Kidney (tissue), 22 donors: ENCODE measurements at places on chromosomes 3 and 15. TPM values are rescaled to one million over a fixed set of nuclear protein-coding genes. Genes with fewer than 3 reads are reported as not detected.

DNA sequence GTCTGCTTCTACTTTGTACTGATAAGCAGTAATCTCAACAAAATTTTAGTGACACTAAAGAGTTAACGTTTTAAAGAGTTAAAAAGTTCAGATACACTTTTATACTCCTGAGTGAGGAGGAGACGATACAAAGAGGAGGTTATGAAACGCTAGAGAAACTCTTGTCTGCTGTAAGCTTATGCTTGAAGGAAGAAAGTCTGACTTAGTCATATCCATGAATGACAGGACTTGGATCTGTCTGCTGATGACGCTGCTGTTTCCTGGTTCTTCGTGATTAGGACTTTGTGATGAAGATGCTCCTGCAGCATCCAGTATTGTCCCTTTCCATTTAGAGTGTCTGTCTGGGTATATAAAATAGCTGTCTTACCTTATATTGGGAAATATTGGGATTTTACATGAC, 15.8 kb downstream of the TCF12 start:
- no peak for DNase-seq

GRCh38 chr3:135199137-135199536, 404.1 kb downstream of the EPHB1 start:
- no peak for DNase-seq

GRCh38 chr3:69389520-69390248, 3.8 kb upstream of the FRMD4B start:
- DNase-seq: no peak

DNA sequence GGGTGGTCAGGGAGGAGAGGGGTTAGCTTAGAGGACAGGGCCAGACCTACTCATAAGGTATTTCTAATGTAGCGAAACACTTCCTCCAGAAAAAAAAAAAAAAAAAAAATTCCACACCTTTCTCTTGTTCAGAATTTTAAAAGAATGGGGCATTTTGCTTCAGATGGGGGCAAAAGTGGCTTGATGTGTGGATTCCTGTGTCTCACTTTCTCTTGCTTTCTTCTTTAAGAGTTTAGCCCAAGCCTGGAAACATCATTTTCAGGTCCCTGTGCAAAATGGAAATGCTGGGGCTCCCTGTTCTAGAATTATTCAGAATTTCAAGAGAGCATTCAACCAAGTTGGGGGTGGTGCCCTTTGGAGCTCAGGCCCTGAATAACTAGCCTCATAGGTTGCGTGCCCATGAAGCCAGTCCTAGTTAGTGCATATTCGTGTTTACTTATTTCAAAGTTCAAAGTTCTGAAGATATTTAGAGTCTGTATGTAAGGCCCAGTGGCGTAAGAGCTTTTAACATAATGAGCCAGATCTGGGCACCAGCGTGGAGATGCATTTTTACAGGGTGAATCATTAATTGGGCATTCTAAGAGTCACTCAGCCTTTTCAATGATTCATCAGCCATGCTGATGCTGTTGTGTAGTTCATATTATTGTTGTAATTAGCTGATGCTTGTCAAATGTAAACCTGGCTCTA, 104.5 kb downstream of the RPLP1 start:
- DNase-seq: peak; percentile 92

DNA sequence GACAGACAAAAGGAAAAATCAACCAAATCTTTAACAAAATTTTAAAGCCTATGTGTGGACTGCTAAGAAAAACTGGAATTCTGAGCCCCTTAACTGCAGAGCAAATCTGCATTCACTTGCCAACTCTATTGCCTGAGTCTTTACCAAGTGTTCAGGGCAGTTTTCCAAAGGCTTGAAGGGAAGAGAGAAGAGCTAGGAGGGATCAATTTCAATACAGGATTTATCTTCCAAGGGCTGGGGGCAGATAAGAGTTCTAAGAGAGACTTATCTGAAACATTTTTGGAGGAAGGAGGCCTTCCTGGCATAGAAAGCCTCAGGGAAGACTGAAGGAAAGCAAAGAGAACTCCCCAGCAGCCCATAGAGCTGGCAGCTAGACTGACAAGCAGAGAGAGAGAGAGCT, 31.4 kb upstream of the LSAMP start:
- no peak for DNase-seq

DNA sequence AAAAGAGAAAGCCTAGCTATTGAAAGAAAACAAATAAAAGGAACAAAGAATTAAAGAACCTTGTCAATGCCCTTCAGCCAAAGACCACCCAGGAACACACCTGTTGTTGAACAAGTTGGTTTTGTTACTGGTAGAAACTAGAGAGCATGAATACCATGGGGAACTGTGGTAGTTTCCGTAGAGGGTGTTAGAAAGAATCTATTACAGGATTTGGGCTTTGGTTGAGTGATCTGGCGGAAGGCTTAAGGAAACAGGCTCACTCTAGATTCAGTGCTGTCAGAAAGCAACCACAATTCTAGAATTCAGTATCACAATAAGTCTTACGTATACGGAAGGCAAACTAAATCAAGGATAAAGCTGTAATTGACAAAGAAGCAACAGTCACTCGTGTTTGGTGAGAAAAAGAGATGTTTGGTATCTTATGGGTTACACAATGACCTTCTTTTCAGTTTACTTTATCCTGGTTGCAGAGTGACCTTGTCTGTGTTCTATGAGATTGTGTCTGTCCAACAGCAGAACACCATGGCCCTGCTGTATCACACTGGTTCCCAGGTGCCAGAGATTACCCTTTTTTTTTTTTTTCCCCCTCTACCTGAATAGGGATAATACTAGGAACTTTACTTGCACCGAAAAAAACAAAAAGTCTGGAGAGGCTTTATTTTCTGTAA, 265.9 kb downstream of the SHQ1 start:
- no peak for DNase-seq

DNA sequence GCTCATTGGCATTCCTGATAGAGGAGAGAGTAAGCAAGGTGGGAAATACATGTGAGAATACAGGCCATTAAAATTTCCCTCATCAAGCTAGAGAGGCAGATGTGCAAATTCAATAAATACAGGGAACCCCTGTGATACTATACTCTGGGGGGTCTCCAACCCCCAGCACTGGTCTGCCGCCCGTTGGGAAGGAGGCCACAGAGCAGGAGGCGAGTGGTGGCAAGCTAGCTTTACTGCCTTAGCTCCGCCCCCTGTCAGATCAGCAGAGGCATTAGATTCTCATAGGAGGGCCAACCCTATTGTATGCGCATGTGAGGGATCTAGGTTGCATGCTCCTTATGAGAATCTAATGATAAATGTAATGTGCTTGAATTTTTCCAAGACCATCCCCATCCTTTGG, 97.1 kb upstream of the PLSCR5 start:
- DNase-seq: no peak

- no peak for DNase-seq
Observed at GRCh38 chr3:110381992-110382391, 689.6 kb upstream of the NECTIN3 start.

DNA sequence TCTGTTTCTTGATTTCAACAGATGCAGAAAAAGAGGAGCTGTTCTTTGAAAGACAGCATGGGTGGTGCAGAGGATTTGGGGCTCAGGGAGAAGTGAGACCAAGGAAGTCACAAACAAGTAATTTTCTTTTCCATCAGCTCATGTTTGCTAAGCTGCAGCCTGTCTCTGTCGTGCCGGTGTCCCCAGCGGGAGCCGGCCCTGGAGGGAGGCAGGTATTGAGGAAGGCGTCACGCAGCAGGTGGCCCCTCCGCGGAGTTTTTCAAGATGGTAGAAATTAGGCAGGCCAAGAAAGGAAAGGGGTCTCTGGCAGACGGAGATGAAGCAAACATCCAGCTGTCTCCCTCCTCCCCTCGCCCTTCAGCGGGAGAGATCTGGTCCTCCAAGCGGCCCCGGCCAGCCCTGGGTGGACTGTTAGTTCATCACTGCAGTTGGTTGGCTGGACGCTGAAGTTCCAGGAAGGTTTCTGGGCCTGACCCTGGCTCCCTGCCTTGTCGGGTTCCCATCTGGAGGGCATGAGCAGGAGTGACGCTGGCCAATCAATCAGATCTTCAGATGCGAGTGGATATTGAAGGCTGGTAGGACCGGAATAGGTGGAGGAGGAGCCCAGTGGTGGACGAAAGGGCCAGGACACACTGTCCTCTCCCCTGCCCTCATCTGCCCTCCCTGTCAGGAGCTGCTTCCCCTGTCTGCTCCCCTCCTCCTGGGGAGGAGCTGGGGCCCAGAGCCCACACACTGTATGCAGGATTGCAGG, 27.7 kb upstream of the MUC4 start:
- DNase-seq: no peak

- no peak for DNase-seq
Observed at GRCh38 chr3:87828046-87828445, 230.8 kb downstream of the CGGBP1 start.

GRCh38 chr3:193831495-193832455, 238.8 kb downstream of the OPA1 start:
- DNase-seq: peak; percentile 97

- DNase-seq: no peak
Observed at GRCh38 chr15:66703540-66703941, 1.5 kb downstream of the SMAD6 start.

DNA sequence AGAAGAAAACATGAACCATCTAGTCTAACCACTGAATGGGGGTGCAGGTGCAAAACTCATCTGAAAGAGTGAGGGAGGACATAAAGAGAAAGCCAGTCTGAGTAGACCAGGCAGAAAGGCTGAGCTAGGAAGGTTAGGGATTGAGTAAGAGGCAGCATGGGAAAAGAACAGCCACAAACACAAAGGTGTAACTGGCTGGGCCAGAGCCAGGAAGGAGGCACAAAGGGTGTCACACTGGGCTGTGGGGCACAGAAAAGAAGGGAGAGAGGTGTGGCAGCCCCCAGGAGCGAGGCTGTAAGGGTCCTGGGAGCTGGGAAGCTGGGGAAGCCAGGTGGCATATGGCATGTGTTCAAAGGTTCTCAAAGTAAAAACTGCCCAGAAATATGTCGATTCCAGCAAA, 18.7 kb downstream of the IGSF11 start:
- no peak for DNase-seq

The GRM7 gene
- polyA plus RNA-seq: not detected

The ST3GAL6 gene
- polyA plus RNA-seq: 20.8 TPM

The SLC22A14 gene
- 0.75 TPM for polyA plus RNA-seq

The BLM gene
- polyA plus RNA-seq: 1.1 TPM

The GOLGA8K gene
- polyA plus RNA-seq: not detected

The STAB1 gene
- polyA plus RNA-seq: 98.4 TPM

The MASP1 gene
- 2.8 TPM for polyA plus RNA-seq
